ENCODE measurements at places on chromosomes 12 and 14.

DNA sequence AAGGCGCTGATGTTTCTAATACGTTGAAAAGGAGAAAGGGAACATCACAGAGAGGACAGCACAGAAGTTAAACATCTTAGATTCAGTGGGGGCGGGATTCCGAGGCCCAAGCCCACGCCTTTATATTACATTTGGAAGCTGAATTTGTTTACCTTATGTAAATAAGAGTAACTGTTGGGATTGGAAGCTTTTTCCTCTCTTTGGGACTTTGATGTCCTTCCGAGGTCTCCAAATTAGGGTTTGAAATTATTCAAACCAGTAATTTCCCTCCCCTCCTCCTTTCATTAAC lies 6.4 kb downstream of the FOXA1 start:
- DNase-seq, result no peak

GRCh38 chr14:22837750-22838538 lies 1.6 kb downstream of the MMP14 start:
- DNase-seq, result no peak

DNA sequence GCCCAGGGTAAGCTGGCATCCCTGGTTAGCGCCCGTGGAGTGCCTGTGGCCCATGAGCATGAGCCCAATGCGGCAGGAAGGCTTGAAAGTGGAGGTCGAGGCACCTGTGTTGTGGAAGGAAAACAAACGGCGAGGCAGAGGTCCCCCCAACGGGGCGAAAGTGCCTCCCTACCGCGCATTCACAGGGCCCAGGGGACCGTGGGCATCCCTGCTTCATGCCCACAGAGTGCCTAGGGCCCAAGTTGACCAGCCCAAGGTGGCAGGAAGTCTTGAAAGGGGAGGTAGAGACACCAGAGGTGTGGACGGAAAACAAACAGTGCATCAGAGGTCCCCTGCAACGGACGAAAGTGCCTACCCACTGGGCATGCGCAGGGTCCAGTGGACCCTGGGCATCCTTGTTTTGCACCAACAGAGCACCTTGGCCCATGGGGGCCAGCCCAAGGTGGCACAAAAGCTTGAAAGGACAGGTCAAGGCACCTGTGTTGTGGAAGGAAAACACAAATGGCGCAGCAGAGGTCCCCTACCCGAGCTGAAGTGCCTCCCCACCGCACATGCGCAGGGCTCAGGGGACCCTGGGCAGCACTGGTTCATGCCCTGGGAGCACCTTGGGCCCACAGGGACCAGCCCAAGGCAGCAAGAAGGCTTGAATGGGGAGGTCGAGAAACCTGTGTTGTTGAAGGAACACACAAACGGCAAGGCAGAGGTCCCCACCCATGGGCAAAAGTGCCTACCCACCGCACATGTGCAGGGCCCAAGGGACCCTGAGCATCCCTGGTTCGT lies 377.5 kb downstream of the ALG10 start:
- no peak for DNase-seq

GRCh38 chr12:49567302-49567610 lies 686 bp downstream of the MCRS1 start:
- DNase-seq, result no peak

DNA sequence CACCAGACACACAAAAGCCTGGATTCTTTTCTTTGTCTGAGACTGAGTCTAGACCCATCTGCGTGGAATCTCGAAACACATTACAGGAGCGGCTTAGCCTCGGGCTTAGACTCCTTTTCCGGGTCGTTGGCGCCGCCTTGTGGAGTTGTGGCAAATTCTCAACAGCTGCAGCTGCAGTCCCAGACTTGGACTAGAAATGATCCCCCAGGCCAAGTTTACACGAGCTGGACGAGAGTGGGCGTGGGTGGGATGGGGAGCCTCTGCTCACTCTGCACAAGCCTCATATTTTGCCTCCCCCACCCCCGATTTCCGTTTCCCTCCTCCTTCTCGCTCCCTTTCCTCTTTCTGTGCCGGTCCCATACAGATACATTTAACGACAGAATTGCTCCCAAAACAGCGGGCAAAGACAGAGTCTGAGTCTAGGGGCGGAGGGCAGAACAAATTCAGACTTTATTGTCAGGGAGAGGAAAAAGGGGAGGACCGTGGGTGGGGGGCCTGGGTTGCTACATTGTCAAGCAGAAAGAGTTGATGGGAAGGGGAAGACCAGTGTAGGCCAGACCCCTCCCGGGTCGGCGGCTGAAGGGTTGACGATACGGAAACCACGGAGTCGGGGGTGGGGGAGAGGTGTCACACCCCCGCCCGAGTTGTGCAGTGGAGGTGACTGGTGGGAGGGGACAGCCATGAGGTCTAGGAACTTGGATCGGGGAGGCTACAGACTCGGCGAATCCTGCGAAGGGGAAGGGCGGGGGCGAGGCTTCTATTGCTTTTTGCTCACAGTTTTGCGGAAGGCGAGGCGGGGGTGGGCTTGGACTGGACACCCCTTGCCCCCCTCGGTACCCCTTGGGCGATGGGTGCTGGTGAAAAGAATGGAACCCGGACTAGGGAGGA lies 4.7 kb upstream of the GPR84 start:
- DNase-seq, result peak; percentile 85

- no peak for DNase-seq
Observed at GRCh38 chr14:87049950-87050349, 943.0 kb downstream of the GALC start.

GRCh38 chr12:89345830-89346740 lies 6.2 kb downstream of the DUSP6 start:
- no peak for DNase-seq

GRCh38 chr12:45644541-45644940 lies 85.0 kb upstream of the ARID2 start:
- DNase-seq, result no peak

DNA sequence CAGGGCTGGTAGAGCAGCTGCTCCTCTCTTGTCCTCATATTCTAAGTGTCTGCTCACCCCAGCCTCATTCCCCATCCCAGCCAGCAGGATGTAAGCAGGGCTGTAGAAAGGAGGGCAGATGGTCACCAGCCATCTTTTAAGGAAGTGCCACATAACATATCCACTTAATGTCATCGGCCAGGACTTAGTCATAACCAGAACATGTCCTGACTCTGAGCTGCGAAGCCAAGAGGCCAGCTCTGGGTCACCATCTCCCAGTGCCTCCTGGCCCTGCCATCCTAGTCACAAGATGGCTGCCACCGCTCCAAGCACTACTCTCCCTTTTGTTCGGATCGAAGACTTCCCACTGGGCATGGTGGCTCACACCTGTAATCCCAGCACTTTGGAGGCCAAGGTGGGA lies 123.9 kb downstream of the PLXNC1 start:
- DNase-seq, result no peak

GRCh38 chr12:68686595-68687521 lies at the start of gene NUP107:
TSS of gene NUP107 (plus strand) at chr12:68686978. CDS start at chr12:68687066, 88 bp downstream.
- peak; percentile 97 for DNase-seq

DNA sequence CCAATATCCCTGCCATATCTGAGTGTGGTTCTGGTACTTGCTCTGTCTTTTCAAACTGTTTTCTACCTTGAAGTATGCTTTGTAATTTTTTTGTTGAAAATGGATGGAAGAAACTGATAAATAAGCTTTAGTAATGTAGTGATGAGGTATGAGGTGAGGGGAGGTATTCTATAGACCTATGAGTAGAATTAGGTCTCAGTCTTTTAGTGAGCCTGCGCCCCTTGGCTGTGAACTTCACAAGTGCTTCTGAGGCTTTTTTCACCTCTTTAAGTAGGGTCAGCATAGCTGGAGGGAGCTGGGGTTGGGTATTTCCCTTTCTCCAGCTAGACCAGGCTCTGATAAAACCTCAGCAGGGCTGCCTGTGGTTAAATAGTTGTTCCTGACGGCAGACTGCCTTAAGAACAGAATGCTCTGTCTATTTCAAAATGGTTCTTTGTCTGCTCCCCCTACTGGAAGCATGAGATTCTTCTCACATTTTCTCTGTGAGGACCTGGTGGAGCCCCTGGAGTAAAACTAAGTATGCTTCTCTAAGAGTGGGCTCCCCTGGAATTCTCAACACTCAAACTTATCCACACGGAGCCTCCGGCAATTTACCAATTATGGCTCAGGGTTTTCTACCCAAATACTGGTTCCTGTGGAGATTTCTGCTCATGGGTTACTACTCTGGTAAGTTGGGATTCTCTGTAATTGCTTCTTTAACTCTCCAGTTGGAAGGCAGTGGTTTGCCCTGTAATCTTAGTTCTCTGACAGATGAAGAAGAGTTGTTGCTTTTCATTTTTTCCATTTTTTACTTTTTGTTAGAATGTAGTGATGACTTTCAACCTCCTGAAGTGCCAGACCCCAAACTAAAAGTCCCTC lies 13.1 kb downstream of the KRT5 start:
- no peak for DNase-seq

- no peak for DNase-seq
Observed at GRCh38 chr14:77128414-77128891, 13.1 kb downstream of the ZDHHC22 start.

DNA sequence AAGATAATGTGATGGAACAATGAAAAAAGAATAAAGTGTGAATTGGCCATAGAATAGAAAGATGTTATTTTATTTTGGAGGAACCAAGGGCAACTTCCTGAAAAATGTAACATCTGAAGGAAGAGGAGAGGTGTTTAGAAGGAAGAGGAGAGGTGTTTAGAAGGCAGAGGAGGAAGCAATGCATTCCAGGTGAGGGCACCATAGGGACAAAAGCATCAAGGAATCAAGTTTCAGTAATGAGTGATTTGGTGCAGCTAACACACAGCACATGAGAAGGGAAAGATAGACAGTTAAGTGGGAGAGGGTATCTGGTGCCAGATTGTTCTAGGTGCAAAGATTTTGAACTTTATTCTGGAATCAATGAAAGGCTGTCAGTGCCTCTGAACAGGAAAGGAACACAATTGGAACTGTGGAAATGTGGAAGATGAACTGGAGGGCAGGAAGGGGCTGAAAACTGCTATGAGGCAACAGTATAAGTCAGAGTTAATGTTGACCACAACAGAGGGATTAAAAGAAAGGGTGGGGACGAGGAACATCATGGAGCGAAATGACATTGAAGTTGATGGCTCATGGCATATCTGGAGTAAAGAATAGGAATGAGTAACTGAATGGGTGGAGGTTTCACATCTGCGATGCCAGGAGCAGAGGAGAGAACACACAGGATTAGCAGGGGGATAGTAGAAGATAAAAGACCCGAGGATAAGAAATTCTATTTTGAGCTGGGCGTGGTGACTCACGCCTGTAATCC lies 326.6 kb downstream of the LRIG3 start:
- no peak for DNase-seq

DNA sequence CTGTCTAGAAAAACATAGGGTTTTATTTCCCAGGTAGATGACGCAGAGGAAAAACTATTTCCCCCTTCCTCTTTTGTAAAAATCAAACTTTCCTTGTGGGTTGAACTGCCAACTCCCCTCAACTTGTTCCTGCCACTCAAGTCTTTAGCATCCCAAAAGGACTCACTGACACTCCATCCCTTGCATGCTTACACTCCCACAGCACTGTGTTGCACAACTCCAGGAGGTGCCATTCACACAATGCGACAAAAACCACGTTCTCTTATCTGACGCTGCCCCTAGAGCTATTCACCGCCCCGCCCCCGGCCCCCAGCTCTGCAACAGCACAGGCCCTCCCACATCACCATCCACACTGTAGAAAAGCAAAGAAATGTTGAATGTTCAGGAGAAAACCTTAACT lies 16.9 kb upstream of the STON2 start:
- no peak for DNase-seq

- no peak for DNase-seq
Observed at GRCh38 chr12:2613326-2614073, 181.3 kb upstream of the FKBP4 start.

- no peak for DNase-seq
Observed at GRCh38 chr12:3834774-3835173, 38.4 kb downstream of the PARP11 start.

DNA sequence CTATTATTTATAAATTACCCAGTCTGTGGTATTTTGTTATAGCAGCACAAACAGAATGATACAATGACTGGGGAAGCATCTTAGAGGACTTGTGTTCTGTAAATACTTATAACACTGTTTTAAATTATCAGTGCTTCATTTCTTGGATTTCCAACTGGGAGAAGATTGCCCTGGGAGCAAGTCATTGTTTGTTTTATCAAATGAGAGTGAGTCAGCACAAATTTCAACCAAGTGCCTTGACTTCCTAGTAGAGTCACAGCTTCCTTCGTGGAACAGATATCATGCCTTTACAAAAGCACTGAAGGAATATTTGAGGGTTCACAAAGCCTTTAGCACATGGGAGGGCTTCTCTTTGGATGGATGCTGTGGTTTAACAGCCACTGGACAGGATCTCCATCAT lies 234.1 kb downstream of the KTN1 start:
- DNase-seq, result no peak

- DNase-seq, result no peak
Observed at GRCh38 chr12:118022728-118023109, 6.2 kb downstream of the RFC5 start.

DNA sequence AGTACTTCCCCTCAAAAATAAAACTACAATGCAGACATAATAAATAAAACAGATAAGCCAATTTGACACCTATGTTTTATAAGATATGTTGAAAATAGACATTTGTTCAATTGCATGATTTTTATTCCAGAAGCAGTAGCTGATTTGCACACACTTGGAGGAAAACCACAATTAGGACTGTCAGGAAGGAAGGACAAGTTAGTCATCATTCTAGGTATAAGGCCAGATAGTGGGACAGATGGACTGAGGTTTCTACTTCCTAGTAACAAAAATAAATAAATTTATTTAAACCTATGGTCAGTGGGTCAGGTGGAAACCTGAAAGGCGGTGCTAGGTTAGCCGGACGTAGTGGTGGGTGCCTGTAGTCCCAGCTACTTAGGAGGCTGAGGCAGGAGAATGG lies 141.8 kb upstream of the RASSF8 start:
- DNase-seq, result no peak

DNA sequence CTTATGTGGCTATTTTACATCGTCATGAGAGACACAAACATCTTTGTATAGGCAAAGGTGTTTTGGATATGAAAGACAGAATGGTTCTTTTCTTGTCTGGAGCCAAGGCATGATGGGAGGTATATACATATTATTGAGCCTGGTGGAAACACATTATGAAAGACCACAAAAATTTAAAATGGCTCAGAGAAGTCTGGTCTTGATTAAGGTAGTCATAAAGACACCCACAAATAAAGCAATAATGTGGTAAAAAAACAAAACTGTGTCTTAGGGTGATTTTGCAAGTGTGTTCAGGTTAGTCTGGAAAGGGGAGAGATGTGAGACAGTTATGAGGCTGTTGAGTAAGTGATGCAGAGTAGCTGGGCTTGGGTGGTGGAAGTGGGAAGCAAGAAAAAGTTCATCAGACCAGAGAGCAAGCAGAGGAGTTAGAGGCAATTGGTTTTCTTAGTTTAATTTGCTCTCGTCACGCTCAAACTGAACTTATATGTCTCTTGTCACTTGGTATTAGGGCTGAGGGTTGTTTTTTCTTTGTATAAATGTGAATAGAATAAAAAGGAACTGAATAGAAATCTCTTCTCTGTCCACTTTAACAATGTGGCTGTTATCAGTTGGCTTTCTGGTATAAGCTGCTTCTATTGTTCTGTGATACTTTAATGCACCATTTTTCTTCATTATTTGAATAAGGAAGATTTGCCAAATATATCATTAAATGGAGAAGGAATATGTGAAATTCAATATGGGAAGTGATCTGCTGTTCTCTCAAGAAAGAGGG lies 115.0 kb downstream of the AKAP6 start:
- DNase-seq, result no peak

All from T follicular helper cell (primary cell).